Stimulated activated CD4-positive, alpha-beta T cell treated with anti-CD3 and anti-CD28 coated beads, TNF-alpha, amount 100 ng/mL, for 1 hour (primary cell): ENCODE measurements at places on chromosomes 2 and 18.

- no peak for DNase-seq
Observed at GRCh38 chr2:5175231-5175630, 517.0 kb upstream of the SOX11 start.

- no peak for DNase-seq
Observed at GRCh38 chr18:12895626-12896025, 11.6 kb upstream of the PTPN2 start.

DNA sequence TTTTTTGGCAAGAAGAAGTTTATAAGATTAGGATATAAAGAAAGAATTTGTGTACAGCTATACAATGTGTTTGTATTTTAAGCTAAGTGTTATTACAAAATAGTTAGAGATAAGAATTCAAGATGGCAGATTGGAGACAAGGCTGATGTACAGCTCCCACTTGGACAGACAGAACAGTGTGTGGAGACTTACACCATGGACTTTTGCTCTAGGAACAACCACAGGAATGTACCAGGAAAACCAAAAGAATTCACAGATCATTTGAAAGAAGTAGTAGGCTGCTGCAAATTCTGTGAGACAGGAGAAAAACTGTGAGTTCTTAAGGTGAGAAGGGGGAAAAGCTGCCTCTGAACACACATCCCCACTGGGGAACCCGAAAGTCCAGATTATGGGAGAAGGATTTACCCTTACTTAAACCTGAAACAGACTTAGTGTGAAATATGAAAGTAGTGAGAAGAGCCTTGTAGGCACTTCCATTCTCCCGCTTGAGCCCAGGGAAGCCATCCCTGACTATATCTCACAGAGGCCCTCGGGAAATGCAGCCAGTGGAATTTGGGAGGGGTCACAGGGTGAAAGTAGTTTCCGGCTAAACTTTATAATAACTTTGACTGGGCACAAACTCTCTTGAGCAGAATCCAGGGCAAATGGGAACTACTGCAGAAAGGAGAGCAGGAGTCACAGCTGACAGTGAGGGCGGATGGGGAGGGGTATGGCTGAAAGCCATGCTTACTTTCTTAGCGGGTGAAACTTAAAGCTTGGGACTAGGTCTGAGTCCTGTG is 11.6 kb upstream of the RPRD1A start:
- DNase-seq = no peak

DNA sequence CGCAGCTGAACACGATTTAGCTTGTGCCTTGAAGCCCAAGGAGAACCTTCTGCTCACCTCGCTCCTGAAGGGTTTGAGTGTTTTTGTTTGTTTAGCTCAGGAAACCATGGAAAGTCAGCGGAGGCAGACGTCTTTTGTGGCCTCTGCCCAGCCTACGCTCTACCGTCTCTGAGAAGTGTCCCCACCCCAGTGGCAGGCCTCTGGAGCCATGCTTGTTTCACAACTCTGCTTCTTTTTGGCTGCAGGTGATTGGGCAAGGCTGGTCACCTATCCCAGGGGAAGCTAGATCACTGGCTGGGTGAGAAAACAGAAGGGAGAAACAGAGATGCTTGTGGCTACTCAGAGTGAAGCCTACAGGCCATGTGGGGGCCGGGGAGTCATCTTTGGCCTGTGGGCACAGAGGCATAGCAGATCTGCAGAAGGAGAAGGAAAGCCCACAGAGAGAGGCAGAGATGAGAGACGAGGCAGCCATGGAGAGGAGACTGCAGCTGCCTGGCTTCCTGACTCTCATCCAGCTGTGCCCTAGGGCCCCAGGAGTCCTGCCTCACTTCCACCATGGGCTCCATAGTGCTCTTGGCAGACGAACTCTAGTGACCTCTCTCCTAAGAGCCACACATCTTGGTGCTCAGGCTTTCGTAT is 50.1 kb downstream of the CIB4 start:
- no peak for DNase-seq

DNA sequence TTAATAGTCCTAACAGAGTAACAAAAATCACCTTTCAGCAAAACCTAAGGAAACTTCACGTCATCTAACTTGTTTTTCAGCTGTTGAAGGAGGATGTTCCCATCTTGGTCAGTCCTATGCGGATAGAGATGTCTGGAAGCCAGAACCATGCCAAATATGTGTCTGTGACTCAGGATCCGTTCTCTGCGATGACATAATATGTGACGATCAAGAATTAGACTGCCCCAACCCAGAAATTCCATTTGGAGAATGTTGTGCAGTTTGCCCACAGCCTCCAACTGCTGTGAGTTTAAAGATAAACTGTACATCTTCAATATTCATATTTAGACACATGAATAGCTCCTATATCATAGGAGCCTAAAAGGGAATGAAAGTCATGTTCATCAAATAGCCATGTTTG is 10.5 kb downstream of the COL3A1 start:
- DNase-seq = no peak

GRCh38 chr18:43547456-43547855 is 270.2 kb upstream of the SYT4 start:
- no peak for DNase-seq

GRCh38 chr2:28993206-28993960 is 12.3 kb downstream of the TOGARAM2 start:
- DNase-seq = no peak

DNA sequence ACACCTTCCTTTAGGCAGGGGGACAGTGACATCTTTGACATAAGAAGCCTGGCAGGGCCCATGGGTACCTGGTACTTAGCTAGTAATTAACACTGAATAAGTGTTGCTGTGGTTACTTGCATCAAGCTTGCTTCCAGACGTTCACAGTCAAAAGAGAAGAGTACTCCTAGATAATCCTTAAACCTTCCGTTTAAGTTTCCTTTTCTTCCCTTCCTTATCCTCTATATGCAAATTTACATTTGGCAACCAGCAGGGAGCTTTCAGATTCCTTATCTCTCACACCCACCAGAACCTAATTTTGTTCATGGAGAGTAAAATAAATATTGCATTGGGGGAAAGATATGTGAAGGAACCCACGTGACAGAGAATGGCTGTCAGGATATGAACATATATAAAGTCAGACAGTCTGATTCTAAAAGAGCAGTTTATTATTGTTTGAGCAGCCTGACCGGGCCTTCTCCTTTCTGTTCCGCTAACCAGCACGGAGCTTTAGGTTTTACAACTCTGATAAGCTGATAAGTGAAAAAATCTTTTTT is 7.8 kb upstream of the RAB31 start:
- DNase-seq = no peak

DNA sequence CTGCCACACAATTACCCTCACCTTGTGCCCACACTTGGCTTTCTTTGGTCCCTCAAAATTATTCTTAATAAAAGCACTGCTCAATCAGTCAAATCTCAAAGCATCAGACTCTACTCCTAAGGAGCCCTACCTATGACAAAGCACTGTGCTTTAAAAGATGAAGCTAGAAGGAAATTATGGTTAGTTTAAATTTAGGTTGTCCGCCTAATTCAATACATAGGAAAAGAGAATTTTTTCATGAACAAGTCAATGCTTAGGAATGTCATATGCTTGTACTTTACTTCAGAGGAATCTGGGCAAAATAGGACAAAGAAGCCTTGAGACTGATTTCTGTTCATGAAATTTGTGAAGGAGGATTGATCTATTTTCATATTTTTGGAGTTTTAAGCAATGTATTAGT is 726.4 kb upstream of the CDH2 start:
- no peak for DNase-seq

DNA sequence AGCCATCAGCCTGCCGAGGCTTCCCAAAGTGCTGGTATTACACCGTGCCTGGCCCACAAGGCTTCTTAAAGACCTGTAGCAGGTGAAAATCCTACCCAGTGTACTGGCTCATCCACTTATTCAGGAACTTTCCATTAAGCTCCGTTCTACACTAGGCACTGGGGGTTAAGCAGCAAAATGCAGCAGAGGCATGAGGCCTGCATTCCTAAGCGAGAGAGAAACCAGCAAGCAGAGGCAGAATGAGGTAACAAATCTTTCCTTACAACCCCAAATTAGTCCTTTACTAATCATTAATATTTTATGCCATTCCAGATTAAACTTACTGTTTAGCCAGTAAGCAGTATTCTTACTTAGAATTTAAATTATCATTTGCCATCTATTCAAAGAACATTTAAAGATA is 32.8 kb downstream of the UXS1 start:
- no peak for DNase-seq

DNA sequence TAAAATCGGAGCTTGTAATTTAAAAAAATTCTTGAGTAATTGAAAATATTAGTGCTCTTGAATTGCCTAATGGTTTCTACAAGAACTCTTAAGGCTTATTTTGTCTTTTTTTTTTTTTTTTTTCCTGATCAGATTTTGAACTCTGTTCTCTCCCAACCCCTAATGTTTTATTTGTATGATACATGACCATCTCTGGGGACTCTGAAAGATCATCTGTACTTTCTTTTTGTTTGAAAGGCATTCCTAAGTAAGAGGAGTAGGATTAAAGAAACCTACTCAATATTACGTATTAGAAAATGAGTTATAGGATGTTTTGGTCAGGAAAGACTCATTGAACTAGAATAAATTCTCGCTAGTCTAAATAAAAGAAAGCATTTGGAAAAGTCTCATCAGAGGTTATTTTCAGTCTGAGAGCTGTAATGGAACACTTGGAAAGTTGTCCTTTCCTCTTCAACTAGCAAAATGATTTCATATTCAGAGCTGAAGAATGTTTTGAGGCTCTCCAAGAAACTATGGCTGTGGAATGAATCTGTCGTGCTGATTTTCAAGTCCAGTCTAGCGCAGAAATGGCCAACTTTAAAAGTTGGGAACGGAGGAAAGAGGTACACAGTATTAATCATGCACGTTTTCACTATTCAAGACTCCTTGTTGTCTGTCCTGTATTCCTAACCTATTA is 182.7 kb downstream of the PRPF40A start:
- no peak for DNase-seq

DNA sequence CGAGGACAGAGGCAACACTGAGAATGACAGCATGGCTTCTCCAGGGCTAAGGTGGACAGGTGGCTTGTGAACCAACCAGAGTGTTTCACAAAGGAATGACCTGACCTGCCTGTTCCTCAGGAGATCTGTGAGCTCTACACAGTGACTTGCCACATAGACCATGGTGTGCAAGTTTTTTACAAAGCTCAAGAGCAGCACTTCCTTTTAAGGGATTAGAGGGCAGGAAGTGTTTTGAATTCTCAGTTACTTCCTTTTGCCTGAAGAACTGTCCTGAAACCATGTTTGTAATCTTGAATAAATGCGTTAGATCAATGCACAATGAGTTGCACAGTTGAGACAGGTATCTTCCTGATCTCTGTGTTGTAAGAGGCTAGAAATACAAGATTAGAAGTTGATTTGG is 421.9 kb downstream of the THSD7B start:
- DNase-seq = no peak
